Ammon's horn (tissue), 1 donor: ENCODE measurements at places on chromosomes 16 and 17.

DNA sequence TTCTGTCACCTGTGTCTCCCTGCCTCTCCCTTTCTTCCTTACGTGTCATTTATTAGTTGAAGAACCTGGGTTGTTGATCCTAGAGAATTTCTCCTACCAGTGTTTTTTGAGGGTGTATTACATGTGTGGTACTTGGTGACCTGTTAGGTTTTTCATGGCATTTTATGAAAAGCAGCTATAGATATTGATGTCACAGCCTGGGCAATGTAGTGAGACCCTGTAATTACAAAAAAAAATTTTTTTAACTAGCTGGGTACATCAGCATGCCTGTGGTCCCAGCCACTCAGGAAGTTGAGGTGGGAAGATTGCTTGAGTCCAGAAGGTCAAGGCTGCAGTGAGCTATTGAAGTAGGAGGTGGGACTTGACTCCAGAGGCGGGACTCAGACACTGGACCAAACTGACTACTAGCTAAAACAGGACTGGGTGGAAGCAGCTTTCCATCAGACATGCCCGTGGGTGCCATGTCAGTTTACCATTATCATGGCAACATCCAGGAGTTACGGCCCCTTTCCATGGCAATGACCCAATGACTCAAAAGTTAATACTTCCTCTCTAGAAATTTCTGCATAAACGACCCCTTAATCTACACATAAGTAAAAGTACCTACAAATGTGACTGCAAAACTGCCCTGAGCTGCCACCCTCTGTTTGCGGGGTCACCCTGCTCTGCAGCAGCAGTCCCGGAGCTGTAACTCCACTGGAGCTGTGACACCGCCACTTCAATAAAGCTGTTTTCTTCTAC lies 311.4 kb downstream of the SNX29 start:
- no peak for DNase-seq

- peak; percentile 74 for DNase-seq
Measured at GRCh38 chr16:12228602-12229499, 252.3 kb downstream of the SNX29 start.

DNA sequence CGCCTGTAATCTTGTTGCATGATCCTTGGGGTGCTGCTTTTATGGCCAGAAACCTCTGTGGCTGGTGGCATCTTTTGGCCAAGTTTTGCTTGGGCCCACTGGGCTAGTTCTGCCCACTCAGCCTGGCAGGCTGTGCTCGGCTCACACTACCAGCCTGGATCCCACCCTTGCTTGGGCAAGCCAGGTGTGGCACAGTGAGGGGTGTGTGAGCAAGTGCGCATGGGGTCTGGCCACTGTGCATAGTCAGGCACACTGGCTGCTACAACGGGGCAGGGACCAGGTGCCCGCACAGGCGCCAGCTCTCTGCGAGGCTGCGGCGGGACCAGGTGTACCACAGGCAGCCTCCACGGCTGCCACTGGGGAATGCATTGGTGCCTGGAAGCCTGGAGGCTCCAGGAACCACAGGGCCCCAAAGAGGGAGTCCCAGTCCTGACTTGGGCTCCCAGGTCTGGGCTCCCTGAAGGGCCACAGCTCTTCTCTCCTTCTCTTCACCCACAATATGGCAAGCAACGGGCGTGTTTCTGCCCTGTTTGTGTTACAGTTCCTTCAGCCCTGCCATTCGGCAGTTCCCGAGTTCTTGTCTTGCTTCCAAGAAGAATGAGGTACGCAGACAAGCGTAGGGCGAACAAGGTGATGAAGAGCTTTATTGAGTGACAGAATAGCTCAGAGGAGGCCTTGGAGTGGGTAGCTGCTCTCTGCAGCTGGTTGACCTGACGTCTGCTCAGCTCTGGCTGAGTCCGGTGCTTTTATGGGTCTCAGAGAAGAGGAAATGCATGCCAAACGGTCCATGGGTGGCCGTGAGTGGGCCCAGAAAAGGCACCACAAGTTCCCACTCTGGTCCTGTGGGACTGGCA lies 26.7 kb upstream of the PRM1 start:
- DNase-seq: no peak

GRCh38 chr16:66366433-66367299 lies at the start of gene CDH5:
Gene CDH5, plus strand, starts transcription at chr16:66366691. Its CDS starts 12,647 bp downstream, at chr16:66379338.
- peak; percentile 14 for DNase-seq

DNA sequence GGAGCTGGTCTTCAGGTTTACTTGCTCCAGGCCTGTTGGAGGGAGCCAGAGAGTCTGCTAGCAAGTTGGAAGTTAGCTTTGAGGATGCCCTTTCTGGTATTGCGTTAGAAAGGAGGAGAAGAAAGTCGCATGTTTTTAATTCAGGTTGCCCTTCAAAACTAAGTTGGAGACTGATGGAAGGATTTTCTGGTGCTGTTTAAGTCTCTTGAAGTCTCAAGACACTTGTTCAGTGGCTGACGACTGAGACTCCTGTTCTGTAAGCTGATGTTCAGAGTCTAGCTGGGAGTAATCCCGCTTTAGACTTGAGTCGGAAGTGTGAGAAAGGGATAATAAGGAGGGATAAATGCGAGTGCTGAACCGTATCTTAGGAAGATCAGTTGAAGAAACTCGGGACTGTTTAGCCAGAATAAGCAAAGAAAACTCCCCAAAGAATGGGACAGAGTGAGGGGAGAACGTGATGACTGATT lies 740 bp downstream of the AATF start:
- DNase-seq: peak; percentile 35

DNA sequence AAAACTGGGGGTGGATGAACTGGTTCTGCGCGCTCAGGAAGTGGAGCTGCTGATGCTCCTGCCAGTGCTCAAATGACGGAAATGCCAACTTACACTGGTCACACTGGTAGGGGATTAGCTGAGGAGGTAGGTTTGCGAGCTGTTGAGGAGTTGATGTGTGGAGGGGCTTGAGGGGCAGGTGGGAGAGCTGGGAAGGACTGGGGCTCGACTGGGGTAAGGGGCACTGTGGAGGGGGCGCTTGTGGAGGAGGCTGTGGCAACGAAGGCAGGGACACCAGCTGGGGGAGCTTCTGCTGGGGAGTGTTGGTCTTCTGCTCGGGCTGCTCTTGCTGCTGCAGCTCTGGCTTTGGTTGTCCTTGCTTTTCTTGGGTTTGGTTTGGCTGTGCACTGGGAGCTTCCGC lies 252.9 kb downstream of the ZFHX3 start:
- DNase-seq: no peak

GRCh38 chr17:81027591-81028505 lies 7.1 kb upstream of the BAIAP2 start:
- no peak for DNase-seq

- DNase-seq: no peak
Measured at GRCh38 chr16:84614968-84615813, 2.7 kb downstream of the COTL1 start.

DNA sequence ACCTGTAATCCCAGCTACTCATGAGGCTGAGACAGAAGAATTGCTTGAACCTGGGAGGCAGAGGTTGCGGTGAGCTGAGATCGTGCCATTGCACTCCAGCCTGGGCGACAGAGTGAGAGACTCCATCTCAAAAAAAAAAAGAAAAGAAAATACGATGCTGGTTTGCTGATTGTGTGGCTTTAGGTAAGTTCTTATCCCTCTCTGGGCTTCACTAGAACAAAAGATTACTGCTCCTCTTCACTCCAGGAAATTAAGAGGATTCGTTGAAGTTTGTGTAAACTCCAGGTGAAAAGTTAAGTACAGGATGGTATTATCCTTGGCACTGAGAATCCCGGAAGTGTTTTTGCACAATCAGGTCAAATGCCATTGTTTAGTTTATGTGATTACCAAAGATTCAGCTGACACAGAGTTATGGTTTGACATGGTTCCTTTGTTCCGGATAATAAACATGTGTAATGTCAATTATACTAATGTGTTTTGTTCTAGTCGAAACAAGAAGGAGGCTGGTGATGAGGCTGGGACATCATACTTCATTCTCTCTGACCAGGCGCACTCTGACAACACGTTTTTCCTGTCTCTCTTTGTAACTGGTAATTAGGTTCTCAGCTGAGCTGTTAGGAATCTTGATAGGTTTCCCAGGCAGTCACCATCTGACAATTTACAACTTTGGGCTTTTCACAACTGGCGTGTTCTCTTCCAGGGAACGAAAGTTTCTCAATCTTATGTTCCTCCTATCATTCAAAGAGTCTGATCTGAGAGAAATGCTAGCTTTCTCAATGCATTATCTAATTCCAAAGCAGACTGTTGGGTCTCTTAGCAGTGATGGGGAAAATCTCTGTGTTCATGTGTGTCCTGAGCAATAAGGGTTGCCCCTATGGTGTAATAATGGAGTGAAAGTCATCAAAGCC lies 10.8 kb upstream of the TAOK1 start:
- peak; percentile 65 for DNase-seq

DNA sequence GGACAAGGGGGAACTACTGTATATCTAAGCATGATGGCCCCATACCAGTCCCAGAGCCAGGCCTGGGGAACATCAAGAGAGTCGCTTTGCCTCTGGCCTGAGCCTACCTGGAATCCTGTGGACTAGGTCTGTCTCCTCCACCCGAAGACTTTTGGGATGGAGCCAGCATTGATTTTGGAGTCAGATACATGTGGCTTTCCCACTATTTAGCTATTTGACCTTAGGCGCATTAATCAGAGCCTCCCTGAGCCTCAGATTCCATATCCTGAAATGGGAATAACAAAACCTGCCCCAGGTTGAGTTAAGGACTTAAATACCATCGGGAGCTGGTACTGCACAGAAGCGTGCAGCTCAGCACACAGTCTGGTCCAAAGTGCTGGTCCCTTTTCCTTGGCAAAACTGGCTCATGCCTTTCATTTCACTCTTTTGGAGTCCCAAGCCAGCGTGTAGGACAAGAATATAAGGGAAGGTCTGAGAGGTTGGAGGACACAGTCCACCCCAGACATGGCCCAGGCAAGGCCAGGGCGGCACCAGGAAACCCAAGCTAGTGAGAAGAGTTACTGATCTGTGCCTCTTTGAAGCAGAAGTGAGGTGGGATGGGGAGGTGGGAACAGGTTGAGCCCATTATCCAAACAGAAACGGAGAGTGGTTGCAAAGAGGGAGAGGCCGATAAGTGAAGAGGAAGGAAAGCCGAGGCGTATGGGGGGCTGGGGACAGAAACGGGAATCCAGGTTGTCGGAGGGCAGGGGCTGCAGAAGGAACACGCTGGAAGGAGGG lies 986 bp downstream of the FA2H start:
- no peak for DNase-seq

DNA sequence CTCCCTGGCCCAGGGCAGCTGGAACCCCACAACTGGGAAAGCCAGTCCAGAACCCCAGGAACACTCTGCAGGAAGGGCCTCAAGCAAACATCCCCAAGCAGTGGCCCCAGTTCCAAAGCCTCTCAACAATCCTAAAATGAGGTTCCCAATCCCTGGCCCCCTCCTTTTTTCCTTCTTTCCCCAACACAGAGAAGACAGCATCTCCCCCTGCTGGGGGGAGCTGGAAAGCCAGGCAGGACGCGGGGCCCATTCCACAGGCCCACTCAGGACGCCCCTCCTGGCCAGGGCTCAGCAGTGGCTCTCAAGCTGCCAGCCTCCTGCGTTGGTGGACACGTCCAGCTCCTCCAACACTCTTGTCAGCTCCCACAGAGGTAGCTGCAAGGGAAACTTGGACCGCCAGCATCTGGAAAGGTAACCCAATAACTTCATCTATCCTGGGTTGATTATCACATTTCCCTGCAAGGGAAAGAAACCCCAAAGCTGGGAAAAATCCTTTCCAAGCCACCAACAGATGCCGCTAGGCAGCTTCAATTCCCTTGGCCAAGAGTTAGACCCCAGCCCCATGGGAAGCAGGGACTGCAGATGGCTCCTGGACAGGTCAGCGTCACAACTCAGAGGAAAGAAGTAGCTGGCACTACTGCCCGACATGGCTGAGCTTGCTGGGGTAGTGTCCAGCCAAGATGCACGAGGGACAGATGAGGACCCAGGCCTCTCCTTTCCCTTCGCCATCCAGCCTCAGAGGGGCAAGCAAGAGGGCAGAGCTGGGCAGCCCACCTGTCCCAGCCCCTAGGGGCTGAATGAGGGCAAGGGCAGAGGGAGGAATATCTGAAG lies 7.6 kb downstream of the HDAC5 start:
- DNase-seq: no peak

- no peak for DNase-seq
Measured at GRCh38 chr17:42026857-42027589, 7.1 kb downstream of the NKIRAS2 start.

DNA sequence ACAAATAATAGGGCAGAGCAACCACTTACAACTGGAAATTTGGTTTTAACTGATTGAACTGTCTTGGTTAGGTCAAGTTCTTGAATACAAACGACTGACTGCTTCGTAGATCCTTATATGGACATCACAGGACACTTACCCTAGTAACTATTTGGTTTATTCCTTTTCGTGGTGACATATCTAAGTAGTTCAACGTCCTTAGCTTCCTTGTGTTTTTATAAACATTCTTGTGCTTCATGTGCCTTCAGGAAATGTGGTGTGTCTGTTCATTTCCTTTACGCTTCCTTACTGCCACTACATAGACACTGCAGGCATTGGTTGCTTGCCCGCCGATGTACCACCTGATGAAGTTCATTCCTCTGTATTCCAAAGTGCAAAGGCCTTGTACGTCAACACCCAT lies 59.3 kb downstream of the USP10 start:
- no peak for DNase-seq

DNA sequence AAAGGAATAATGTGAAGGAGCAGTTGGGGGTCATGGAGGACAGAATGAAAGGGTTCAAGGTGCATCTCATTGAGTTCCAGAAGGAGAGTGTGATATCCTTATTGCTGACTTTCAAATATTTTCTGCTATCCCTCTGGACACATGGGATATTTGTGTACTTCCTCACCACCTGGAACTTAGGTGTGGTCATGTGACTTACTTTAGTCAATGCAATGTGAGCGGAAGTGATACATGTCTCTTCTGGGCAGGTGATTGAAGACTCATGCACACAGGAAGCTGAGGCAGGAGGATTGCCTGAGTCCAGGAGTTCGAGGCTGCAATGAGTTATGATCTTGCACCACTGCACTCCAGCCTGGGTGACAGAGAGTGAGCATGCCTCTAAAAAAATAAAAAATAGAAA lies 36.7 kb upstream of the TANC2 start:
- DNase-seq: no peak

DNA sequence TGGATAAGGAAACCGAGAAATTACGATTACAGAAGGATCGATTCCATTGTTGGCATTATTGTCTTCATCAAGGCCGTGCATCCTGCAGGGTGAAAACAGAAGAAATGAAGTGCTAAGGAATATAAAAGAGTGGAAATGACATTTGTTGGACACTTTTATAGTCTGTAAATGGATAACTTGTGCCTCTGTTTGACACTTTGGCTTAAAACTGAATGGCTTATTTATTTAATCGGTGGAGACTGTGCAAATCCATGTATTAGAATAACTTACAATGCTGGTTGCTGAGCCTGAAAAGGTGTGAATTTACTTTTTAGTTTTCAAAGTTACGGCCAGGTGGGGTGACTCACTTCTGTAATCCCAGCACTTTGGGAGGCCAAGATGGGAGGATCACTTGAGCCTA lies 31.4 kb downstream of the ITGB3 start:
- DNase-seq: no peak
